ENCODE measurements at places on chromosomes 3 and 15.

GRCh38 chr3:79247725-79248043 lies 520.1 kb downstream of the ROBO1 start:
- no peak for DNase-seq

DNA sequence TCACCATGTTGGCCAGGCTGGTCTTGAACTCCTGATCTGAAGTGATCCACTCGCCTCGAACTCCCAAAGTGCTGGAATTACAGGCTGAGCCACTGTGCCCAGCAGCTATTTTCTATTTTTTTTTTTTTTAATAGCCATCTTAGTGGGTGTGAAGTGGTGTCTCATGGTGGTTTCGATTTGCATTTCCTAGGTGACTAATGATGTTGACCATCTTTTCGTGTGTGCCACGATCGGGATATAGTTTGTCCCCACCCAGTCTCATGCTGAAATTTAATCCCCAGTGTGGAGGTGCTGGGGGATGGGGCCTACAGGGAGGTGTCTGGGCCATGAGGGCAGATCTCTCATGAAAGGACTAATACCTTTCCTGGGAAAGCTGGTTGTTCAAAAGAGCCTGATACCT lies 41.8 kb upstream of the MUC13 start:
- DNase-seq = no peak

DNA sequence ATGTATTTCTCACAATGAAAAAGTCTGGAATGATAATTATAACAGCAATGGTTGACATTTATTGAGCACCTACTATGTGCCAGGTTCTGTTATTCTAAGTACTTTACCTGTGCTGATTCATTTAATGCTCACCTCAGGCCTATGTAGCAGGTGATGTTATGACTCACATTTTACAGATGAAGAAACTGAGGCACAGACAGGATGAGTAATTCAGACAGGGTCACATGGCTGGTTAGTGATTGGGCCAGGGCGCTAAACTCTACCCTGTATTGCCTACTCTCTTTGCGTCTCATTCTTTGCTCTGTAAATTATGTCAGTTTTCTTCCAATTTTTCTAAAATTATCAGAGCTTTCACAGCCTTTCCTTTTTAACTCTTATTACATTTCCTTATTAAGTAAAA lies 98.3 kb downstream of the PIK3R4 start:
- DNase-seq = no peak

- DNase-seq = no peak
Measured at GRCh38 chr15:77578641-77579372, 53.9 kb downstream of the LINGO1 start.

DNA sequence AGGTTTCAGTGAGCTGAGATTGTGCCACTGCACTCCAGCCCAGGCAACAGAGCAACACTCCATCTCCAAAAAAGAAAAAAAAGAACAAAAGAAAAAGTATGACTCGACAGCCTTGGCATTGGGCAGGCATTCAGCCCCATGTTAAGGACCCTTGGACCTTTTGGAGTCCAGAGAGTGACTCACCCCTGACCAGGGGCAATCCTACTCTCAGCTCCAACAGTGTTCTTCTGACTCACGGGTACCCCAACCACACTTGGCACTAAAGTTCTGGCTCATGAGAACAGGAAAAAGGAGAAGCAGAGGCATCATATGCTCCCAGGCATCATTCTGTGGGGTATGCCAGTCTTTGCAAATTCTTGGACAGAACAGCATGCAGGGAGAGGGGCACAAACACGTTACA lies 252.4 kb upstream of the HES1 start:
- no peak for DNase-seq

DNA sequence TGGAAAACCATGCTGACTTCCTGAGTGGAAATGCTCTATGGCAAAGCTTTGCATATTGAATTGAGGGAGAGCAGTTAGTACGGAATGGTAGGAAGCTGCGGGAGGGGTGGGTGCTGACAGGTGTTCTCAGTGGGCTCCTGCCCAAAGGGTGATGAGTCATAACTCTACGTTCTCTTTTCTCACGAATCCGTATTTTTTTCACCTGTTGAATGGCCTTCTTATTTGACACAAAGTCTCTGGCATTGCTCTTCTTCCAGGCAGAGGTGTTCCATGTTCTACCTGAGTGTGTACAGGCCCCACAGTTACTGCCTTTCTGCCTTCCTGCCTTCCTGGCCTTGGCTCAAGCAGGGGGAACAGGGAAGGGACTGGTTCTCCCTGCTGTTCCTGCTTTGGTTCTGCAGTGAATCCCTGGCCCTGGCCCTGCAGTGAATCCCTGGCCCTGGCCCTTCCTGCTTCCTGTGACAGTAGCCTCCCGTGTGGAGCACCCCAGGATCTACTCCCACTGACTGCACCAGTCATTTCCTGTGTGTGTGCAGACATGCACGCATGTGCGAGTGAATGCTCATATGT lies 31.9 kb downstream of the TRAK1 start:
- DNase-seq = no peak

GRCh38 chr3:150762662-150763121 lies 277 bp downstream of the SIAH2 start:
- DNase-seq = no peak

DNA sequence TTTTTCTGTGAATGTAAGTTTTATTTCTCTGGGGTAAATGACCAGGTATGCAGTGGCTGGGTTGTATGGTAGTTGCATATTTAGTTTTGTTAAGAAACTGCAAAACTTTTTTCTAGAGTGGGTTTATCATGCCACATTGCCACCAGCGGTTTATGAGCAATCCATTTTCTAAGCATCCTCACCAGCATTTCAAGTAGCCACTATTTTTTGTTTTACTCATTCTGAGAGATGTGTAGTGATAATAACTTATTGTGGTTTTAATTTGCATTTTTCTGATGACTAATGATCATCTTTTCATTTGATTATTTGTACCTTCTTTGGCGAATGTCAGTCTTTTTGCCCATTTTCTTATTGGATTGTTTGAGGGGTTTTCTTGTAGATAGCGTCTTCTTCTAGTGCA lies 56.2 kb downstream of the SPRED1 start:
- peak; percentile 5 for DNase-seq

DNA sequence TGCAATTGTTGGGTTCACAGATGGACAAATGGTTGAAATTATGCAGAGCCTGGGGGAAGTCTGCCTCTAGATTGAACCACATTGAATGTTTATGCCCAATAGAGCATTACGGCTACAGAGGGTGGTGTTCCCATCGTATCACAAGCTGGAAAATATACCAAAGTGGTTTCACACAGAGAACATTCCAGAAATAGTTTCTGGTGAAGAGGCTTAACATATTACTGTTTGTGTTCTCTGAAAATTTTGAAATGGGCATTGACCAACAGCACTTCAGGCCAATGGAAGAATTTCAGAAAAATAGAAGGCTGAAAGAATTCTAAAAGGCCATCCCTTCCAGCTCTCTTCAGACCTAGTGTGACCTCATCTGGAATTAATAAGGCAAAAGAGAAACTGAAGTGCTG lies 203.9 kb downstream of the NEK10 start:
- no peak for DNase-seq

DNA sequence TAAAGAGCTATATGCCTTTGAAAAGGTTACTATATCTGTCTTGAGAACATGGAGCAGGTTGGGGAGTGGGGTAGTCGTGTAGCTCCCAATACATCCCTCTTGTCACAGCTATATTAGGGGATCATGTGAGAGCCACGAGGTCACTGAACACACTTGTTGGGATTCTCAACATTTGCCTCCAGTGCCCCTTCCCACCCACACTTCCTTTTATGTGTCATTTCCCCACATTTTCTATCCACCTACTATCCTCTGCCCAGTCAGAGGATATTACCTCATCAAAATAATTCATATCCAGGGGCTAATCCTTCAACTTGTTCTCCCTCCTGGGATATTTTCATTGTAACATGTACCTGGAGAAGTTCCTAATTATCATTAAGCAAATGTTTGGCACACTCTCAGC lies 85.0 kb downstream of the CYP19A1 start:
- DNase-seq = no peak

GRCh38 chr3:11522398-11522715 lies 121.4 kb downstream of the VGLL4 start:
- DNase-seq = no peak

DNA sequence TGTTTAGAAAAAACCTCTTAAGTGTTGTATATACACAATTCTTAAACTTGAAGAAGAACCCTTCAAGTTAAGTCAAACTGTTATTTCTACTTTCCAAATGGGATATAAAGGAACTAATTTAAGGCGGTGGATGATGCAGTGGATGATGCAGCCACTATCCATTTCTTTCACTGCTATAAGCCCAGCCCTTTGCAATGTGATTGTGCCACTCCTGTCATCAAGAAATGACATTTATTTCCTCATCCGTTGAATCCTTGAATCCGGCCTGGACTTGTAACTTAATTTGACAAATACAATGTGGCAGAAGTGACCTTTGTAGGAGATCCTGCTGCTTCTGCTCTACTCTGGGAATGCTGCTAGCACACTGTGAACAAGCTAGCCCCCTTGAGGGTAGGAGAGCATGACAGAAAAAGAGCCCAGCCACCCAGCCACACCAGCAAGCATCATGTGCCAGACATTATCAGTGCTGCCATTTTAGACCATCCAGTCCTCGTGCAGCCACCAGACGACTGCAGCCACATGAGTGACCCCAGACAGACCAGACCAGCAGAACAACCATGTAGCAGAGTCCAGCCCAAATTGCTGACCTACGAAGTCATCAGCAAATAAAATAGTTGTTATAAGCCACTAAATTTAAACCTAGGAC lies 47.4 kb downstream of the UACA start:
- no peak for DNase-seq

DNA sequence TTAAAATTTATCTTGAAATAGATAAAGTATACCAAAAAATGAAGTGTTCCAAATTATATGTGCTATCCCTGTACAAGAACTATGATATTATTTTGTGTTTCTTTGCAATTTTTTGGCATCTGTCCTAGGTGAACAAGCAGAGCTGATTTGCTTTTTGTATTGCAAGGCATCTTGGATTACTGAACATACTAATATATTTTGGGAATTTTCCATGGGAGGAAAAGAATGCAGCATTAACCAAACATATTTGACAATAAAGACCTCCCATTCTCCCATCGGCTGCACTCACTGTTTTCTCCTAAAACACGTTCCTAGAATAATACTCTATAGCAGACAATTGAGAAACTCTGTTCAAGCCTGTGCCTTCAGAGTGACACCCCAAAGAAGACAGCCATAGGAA lies 265.1 kb upstream of the ALCAM start:
- DNase-seq = no peak

- no peak for DNase-seq
Measured at GRCh38 chr3:184345317-184346144, 8.1 kb downstream of the FAM131A start.

GRCh38 chr15:52004806-52005205 lies 14.2 kb upstream of the MAPK6 start:
- no peak for DNase-seq

DNA sequence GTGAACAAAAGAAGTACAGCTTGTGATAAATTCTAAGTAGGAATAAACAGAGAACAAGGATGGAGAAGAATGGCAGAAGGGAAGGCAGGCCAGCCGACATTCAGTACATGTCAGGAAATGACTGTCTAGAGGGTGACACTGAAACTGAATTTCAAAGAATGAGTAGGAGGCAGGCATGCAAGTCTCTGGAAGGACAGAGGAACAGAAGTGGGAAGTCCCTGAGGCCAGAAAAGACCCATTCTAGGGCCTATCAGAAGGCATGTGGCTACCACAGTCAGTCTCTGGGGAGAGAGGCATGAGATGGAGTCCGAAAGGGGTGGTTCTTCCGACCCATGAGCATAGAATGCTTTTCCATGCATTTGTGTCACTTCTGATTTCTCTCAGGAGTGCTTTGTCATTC lies 243.5 kb upstream of the UBE2E2 start:
- no peak for DNase-seq

DNA sequence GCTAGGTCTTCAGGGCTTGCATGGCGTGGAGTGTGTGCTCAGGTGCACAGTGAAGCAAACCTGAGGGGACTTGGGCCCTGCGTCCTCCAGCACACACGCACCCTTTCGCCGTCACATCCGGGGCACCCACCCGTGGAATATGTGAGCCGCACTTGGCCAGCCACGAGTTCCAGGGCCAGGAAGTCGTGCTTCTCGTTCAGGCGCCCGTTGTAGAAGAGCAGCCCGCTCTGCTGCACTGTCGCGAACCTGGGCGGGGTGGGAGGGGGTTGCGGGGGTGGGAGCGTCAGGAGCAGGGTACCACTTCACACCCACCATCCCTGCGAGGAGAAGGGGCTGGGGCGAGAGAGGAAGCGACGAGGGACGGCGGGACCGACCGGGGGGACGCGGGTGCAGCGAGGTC lies 7.1 kb downstream of the CELSR3 start:
- DNase-seq = peak; percentile 74

DNA sequence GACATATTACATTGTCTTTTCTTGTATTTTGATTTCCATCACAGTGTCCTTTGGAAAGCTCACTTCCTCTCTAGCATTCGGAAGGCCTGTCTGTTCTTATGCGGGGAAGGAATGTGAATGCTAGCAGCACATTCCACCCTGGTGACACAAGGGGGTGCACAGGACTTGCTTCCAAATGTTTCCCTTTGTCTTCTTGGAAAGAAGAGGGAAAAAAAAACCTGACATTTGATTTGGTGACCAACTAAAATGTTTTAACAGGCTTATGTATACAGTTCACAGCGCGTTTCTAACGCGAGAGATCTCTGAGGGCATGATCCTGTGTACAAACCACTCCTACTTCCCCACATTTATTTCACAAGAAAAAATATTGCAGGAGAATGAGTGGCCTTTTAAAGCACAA lies 107.6 kb upstream of the FXR1 start:
- no peak for DNase-seq

DNA sequence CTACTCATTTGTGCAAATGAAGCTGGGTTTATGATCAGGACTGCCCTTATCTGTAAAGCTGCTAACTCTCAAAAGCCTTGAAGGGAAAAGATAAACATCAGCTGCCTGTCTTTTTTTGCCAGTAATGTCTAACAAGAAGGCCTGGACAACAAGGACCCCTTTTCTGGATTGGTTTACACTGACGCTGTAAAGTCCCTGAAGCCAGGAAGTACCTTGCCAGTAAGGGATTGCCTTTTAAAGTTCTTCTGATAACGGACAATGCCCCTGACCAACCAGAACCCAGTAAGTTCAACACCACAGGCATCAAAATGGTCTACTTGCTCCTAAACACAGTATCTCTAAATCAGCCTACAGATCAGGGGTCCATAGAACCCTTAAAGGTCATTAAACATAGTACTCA lies 178.0 kb downstream of the PCCB start:
- DNase-seq = no peak

GRCh38 chr3:12983319-12983718 lies 89.9 kb downstream of the IQSEC1 start:
- DNase-seq = no peak

- DNase-seq = no peak
Measured at GRCh38 chr3:64408770-64409169, 183.5 kb upstream of the PRICKLE2 start.

DNA sequence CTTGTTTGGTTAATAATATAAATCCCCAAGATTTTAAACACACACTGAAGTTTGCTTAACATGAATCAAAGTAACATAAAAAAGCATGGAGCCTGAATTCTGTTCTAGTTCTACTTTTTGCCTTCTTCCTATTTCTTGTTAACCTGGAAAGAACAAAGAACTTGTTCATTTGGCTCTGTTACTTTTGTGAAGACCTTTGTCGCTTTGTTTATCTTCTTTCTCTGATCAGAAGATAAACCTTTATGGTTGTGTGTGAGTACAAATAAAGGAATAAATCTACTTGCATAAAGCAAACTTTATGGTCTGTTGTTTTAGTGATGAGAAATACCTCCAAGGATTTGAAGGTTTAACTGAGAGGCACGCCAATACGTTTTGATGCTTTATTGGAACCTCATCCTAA lies 210.1 kb upstream of the SATB1 start:
- DNase-seq = no peak

Data from stimulated activated naive CD4-positive, alpha-beta T cell treated with Interleukin-2 at 50 U/mL for 16 hours (primary cell).